ENCODE measurements at places on chromosomes 12 and 14.

DNA sequence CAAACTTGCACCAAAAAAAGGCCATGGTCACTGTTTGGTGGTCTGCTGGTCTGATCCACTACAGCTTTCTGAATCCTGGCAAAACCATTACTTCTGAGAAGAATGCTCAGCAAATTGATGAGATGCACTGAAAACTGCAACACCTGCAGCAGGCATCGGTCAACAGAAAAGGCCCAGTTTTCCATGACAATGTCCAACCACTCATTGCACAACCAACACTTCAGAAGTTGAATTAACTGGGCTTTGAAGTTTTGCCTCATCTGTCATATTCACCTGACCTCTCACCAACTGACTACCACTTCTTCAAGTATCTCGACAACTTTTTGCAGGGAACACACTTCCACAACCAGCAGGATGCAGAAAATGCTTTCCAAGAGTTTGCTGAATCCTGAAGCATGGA, 7.0 kb upstream of the DHRS2 start:
- DNase-seq: no peak

DNA sequence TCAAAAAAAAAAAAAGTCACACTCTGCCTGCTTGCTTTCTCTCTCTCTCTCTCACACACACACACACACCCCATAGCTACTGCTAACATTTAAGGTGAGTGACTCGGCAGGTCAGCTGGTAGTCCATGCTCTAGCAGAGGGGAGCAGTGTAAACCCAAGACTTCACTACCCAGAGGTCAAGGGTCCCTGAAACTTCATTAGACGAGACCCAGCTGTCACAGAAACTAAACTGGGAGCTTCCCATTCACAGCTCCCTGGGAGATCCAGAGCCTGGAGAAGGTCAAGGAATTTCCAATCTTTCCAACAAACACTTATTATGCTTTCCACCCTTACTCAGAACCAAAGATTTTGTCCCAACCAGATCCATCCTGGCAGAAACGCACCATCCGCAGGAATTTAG, 33.2 kb downstream of the CKAP4 start:
- no peak for DNase-seq

DNA sequence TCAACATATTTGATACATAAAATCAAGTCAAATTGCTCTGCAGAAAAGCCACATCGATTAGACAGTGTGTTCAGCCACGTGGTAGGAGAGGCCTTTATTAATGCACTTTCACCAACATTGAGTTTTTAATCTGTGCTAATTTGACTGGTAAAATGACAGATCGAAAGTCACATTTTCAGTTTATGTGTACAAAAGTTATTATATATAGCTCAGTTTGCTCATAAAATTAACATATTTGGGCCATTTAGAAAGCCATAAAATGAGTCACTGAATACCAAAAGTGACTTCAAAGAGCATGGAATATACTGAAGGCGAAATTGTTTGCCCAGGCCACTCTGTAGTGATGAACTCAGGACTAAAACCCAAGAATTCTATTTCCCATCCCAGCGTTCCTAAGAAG, 26.0 kb downstream of the C12orf42 start:
- no peak for DNase-seq

DNA sequence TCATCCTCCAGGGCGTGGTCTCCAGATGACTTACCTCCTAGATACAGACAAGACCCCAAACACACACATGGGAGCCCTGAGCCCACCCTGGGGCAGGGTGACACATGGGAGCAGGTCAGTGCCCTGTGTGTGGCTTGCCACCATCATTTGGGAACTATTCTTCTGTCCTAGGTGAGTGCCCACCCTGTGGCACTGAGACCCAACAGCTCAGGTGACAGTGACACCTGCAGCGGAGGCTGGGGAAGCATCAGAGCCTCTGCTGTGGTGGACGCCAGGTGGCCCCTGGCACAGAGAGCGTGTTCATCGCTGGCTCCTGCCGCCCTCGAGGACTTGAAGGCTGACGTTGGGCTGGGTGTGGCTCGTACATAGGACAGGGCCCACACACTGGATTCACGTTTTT, 23.0 kb downstream of the SFSWAP start:
- no peak for DNase-seq

Measured in CD4-positive, alpha-beta T cell treated with Interleukin-17A for 1 hour (primary cell).